ENCODE measurements at places on chromosomes 12 and 14.
A peak's percentile ranks its signal among the peaks of the same experiment; 100 is the strongest.

DNA sequence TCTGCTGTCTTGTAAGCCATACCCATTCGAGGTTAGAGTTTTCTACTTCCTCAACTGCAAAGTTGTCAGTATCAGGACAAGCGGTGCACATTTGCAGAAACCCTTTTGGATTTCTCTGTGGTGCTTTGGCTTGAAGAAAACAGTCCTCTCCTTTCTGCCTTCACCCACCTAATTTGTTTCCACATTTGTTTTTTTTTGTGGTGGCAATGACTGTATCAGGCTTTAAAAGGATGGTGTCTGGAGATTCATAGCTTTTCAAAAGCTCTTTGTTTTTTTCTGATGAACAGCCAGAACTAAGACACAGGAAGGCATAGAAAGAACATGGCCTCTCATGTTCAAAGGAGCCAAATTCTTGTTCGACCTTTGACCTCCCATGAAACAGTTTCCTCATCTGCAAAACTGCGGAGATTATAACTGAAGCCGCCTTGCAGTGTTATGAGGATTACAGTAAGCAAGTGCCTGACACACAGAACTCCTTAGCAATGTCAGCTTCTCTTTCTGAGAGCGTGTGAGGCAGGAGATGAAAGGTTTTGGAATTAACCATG lies 270.6 kb upstream of the TBX3 start:
- DNase-seq, result no peak

- DNase-seq, result no peak
Observed at GRCh38 chr14:25001601-25002000, 48.3 kb downstream of the STXBP6 start.

- peak; percentile 36 for DNase-seq
Observed at GRCh38 chr12:96401076-96401871, 1.0 kb upstream of the CDK17 start.

- DNase-seq, result no peak
Observed at GRCh38 chr12:76265424-76266180, 82.6 kb downstream of the BBS10 start.

- no peak for DNase-seq
Observed at GRCh38 chr12:57549203-57549908, 488 bp upstream of the KIF5A start.

DNA sequence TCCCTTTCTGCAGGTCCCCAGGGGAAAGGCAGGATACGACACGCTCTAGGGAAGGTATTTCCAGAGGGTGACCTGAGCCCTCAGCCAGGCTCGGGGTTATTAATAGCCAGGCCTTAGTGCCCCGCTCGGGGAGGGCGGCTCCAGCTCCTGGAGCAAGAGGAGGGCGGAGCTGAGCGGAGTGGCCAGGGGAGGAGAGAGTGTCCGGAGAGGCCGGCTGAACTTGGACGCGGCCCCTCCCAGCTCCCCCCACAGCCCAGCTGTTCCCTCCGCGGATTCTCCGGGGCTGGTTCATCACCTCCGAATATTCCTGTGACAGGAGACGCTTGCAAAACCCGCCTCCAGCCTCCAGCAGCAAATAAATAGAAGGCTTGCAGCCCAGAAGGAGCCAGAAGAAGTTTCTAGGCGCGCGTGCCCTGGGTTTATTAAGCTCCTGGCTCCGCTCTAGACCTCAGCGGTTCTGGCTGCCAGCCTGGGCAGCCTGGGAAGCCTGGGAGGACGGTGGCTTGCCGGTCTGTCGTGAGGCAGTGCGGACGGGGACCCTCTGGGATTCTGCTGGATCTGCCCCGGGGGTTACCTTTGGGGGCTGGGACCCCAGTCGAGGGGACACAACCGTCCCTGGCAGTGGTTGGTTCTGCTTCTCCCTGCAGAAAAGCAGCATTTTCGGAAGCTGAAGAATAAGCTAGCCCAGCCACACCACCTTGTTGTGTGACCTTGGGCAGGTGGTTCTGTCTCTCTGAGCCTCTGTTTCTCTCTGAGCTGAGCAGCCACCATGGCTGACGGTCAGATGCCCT lies at the start of gene HSPB8:
HSPB8 (plus strand) TSS at position 388 of the 791 bp plus-strand sequence; CDS start at position 770, 382 bp downstream.
- no peak for DNase-seq

DNA sequence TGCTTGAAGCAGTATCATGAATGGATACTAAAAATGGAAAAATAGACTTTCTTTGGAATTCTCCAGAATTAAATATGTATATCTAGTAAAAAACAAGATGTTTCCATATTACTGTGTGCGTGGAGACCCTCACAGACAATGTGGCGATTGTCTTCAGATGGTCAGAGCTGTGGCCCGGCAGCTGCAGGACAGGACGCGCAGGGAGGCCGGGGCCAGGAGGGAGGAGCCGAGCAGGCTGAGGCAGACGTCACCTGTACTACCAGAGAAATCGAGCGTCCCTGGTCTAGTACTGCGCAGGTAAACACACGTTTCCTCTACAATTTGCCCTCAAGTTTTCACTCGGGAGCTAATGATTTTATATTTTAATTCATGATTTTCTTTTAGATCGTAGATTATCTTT lies 22.8 kb downstream of the DDX51 start:
- DNase-seq, result no peak

DNA sequence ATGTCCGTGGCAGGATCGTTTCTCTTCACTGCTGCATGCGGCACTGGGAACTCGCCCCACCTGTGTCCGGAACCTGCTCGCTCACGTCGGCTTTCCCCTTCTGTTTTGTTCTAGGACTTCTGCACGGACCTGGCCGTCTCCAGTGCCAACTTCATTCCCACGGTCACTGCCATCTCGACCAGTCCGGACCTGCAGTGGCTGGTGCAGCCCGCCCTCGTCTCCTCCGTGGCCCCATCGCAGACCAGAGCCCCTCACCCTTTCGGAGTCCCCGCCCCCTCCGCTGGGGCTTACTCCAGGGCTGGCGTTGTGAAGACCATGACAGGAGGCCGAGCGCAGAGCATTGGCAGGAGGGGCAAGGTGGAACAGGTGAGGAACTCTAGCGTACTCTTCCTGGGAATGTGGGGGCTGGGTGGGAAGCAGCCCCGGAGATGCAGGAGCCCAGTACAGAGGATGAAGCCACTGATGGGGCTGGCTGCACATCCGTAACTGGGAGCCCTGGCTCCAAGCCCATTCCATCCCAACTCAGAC lies 1.2 kb downstream of the FOS start:
- DNase-seq, result no peak

GRCh38 chr12:43306066-43306465 lies 245.9 kb downstream of the ADAMTS20 start:
- DNase-seq, result no peak

DNA sequence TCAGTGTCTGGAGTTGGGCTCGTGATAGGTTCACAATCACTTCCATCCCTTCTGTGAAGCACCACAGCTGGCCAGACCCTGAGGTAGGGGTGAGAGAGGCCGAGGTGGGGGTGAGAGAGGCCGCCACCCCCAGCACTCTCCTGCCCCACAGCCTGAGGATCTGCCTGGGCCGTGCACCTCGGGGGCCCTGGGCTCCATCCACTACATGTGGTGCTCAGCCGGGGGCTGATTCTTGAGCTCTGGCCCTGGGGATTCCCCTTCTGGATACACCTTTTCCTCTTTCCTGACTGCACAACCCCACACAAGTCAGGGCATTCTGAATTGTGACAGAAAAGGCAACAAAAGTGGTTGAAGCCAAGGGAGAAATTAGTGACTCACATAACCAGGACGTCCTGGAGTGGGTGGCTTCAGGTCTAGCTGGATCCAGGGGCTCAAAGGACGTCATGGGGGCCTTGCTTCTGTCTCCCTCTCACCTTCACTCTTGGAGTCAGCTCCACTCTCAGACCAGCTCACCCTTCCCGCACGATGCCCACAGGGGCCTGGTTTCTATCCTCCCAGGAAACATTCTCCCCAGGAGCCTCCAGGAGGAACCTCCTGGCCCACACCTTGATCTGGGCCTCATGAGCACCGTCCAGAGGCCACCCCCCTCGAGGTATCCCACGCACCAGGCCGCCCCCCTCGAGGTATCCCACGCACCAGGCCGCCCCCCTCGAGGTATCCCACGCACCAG lies 12.1 kb upstream of the FBRSL1 start:
- DNase-seq, result no peak

GRCh38 chr12:56872366-56872765 lies 61.8 kb downstream of the SDR9C7 start:
- no peak for DNase-seq

- DNase-seq, result no peak
Observed at GRCh38 chr12:108525681-108526080, 10.6 kb downstream of the FICD start.

DNA sequence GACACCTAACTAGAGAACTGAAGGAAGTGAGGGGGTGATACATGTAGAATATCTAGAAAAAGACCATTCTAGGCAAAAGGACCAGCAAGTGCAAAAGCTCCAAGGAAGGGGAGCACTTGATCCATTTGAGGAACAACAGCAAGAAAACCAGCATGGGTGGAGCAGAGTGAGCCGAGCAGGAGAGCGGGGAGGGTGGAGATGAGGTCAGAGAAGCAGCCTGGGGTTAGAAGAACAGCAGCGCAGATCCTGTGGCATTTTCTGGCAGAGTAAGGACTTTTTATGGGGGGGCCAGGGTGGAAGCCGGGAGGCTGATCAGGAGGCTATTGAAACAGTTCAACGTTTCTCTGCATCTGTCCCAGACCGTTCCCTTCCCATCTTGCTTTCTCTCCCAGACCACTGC lies 24.5 kb upstream of the TMCC3 start:
- DNase-seq, result no peak

DNA sequence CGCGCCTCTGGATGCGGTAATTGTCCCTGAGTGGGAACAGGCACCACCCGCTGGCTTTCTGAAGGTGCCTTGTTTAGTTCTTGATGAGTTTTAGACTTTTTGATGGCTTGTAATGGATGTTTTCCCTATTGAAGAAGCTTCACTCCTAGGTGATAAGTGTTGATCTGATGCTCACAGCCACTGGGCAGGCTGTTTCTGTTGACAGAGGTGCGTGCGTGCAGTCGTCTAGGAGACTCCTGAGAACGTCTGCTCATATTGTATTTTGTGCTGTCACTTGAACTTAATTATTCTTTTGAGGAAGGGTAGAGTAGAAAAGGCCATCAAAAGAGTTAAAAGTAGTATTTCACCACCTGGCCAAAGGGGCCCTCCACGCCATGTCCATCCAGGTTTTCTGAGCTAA lies 70.5 kb downstream of the EP400 start:
- no peak for DNase-seq

DNA sequence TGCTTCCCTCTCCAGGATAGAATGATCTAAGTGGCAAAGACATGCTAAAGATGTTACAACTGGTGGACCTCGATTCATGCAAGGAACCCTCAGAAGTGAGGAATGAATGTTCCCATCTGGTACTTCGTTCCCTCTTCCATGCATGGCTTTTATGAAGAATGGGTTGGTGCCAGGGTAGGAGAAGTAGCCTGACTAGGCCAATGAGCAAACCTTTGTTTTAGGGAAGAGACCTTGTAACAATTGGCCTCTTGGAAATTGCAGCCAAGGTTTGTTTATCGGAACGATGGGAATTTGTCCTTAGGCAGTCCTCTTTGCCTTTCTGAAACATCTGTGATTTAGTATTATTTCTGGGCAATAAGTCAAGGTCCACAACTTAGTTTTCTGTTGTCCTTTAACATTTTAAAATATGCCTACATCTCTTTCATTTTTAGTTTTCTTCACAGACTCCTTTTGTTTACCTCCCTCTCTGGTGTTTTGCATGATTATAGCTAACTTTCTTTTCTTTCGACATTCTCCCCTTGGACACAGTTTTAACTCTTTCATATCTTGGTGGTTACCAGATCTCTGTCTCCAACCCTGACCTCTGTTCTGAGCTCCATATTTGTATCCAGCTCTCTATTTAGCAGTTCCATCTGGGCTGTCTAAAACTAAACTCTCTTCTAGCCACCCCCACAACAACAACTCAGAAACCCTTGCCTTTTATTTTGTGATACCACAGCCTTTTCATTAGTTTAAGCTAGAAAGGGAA lies 70.0 kb downstream of the DIP2B start:
- no peak for DNase-seq

- DNase-seq, result no peak
Observed at GRCh38 chr14:92601131-92601710, 87.6 kb downstream of the RIN3 start.

DNA sequence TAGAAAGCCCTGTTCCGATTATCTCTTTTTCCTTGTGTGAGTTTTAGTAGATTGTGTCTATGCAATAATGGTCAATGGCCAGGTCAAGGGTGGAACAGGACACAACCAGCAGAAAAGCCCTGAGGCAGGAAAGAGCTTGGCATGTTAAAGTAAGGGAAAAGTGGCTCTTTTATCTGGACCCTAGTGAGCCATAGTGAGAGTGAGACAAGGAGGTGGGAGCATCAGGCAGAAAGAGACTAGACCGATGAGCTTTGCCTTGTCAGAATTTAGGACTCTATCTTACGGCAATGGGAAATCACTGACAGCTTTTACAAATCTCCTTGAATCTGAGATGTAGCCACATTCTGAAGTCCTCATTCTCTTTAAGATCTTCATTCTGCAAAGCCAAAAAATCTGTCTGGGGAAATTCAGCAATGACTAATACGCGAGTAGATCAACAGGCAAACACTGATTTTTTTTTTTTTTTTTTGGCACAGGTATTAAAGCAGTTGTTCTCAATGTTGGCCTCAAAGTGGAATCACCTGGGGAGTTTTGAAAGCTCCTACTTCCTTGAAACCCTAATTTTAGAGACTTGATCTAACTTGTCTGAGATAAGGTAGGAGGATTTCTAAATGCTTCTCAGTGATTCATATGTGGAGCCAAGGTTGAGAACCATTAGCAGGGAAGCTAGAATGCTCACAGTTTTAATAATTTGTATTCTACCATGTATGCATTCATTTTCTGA lies 33.9 kb downstream of the TMEM19 start:
- no peak for DNase-seq

DNA sequence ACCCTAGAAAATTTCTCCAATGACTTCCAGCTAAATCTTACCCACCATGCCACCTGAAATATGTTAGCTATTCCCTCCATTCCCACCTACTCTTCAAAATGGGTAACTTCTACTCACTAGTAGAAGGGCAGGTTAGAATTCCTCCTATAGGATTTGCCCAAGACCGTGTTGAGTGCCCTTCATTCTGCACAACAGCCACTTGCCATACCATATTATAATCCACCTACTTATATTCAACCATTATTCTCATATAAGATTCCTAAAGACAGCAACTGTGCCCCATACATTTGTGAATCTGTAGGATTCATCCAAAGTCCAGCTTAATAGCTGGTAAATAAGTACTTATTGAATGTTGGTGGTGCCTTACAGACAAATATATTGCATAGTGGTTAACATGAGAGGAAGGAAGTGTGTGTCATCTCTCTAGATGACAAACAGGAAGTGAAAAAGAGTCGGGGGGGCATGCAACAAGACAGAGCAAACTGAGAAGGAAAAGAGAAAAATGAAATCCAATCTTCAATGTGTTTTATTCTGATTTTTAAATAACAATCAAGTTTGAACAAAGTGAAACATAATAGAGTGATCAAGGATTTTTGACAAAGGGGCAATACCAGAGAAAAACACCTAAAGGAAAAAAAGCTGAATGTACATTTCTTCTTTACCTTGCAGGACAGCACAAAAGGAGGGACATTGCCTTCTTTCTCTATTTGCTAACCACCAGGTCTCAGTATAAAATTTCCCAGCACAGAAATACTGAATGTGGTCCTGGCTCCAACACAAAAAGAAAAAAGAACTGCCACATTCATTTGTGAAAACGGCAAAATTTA lies 389.3 kb upstream of the USP15 start:
- DNase-seq, result no peak

- no peak for DNase-seq
Observed at GRCh38 chr12:125166041-125166440, 100.8 kb downstream of the AACS start.

All from GM19239 (cell line).